ENCODE measurements at places on chromosomes 4 and X. TPM values are rescaled to one million over a fixed set of nuclear protein-coding genes. Genes with fewer than 3 reads are reported as not detected.

Gene CDS1
- 0.68 TPM for total RNA-seq

Gene DOK7
- total RNA-seq, result 35.5 TPM

Gene ANXA3
- total RNA-seq, result 54.5 TPM

Gene POU4F2
- not detected for total RNA-seq

Gene PDE5A
- 7.4 TPM for total RNA-seq

Gene GLRA2
- not detected for total RNA-seq

Gene RXFP1
- total RNA-seq, result not detected

Gene NDP
- not detected for total RNA-seq

Gene DAPP1
- 0.73 TPM for total RNA-seq

Gene ARMCX1
- 29.6 TPM for total RNA-seq

Gene RTL5
- 2.4 TPM for total RNA-seq

Gene SPANXN4
- total RNA-seq, result not detected

Gene JCHAIN
- 6.5 TPM for total RNA-seq

Gene SATL1
- total RNA-seq, result not detected

Gene TMEM156
- total RNA-seq, result not detected

Gene RHOXF2
- not detected for total RNA-seq

Gene CHM
- 11.4 TPM for total RNA-seq

Gene FAM47A
- total RNA-seq, result not detected

Gene NOX1
- total RNA-seq, result not detected

Gene ADAM29
- total RNA-seq, result not detected

Gene SORCS2
- 1.1 TPM for total RNA-seq

Gene ACOX3
- total RNA-seq, result 25.3 TPM

Gene SNX12
- 49.5 TPM for total RNA-seq

Gene SLC38A5
- 1.2 TPM for total RNA-seq

Gene TMEM187
- total RNA-seq, result 6.9 TPM

Gene GYPE
- total RNA-seq, result 0.24 TPM

Gene XKRX
- not detected for total RNA-seq

Gene ERAS
- not detected for total RNA-seq

Gene BEX2
- 0.73 TPM for total RNA-seq

Gene CSAG3
- not detected for total RNA-seq

Gene APBB2
- total RNA-seq, result 23.8 TPM

Gene NAP1L2
- 5.8 TPM for total RNA-seq

Gene PDE6B
- total RNA-seq, result 1.7 TPM

Gene CCDC160
- not detected for total RNA-seq

Gene RNF128
- total RNA-seq, result 0.22 TPM

Gene ARHGAP36
- not detected for total RNA-seq

Gene TMSB15B
- total RNA-seq, result 0.27 TPM

Gene XK
- 8.7 TPM for total RNA-seq

Gene MAGEC2
- not detected for total RNA-seq

Gene TCP11X2
- not detected for total RNA-seq

Gene MAGEB1
- total RNA-seq, result not detected

Gene EPHA5
- 0.11 TPM for total RNA-seq
